Substantia nigra (tissue), 51 donors: ENCODE measurements at places on chromosomes 11 and 22.

DNA sequence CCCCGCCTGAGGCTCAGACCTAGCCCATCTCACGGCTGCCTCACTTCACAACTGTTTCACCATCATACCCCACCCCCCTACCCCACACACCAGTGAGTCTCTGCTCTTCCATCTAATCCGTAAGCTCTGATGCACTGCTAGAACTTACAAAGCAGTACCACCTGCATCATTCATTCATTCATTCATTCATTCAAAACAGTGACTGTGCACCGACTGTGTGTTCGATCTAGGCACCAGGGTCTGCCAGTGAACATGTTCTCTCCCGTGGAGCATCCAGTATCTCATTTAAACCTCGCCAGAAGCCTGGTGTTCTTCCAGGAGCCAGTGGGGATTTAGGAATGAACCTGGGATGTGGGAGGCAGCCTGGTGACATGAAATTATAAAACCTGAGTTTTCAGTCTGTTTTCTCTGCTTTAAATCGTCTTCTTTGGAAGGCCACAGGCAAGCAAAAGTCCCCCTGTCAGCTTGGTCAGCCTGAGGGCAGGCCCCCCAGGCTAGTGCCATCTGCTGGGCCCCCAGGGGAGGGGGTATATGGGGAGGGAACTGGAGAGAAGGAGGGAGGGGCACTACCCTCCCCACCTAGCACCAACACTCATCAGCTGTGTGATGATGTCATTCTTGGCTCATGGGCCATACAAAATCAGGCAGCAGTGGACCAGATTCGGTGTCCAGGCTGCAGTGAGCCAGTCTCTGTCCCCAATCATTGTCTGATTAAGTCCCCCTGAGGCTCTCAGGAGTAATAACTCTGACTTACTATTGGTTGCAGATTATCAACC is 18.4 kb downstream of the TMPRSS6 start:
- DNase-seq: no peak

- no peak for DNase-seq
Measured at GRCh38 chr11:1150769-1151365, 6.9 kb upstream of the MUC5AC start.

DNA sequence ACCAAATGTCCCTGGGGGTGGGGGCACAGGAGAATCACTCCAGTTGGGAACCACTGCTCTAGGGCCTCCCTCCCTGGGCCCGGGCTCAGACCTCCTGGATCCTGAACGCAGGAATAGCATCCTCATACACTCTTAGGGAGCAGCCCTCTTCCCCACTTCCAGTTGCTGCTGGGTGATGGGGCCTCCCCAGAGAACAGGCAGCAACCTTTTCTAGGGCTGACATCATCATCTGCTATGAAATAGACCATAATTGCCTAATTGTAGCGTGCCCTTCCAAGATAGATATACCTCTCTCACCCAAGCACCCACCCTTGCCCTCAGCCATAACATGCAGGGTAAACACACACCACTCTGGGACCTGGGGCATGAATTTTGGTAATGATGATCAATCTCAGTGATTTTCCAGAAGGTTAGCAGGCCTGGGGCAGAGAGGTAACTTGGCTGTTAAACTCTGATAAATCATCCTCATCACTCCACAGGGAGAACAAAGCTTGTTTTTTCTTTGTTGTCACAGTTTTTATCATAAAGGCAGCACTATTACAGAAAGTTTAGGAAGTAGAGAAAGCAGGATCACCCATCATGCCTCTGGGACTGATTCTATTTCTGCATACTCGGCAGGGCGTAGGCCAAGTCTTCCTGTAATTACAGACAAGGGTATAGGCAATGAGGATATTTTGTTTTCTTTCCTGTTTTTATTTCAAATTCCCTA is 88.3 kb upstream of the PRDM11 start:
- no peak for DNase-seq

DNA sequence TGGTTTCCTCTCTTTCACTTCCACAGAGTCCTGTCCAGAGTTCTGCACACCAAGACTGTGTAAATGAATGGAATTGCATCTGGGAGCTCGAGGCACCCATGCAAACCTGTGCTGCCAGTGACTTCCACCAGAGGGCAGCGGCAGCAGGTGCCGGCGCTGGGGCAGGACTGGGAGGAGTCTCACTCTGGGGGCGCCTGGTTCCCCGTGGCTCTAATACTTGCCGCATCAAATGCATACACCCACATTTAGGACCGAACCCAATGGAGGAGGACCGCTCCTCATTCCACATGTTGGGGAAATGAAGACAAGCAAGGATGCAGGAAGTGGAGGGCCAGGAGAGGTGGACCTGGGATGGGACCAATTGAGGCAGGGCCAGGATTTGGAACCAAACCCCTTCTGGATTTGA is 1.1 kb upstream of the CD6 start:
- DNase-seq: no peak

GRCh38 chr11:1931341-1932104 is 12.0 kb downstream of the TNNT3 start:
- DNase-seq: no peak

DNA sequence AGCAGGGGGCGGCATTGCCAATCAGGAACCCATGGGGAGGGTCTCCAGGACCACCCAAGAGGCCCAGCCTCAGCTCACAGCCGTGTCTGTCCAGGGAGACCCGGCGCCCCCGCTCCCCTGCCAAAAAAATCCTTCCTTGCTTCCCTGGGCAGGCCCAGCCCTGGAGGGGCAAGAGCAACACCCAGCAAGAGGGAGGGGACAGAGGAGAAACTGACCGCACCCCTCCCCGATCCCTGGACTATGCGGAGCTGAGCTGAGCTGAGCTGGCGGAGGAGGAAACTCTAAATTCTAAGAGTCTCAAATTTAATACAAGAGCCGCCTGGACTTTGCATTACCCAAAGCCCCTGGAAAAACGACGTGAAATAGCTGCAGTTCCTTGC is 52.0 kb upstream of the SHISAL1 start:
- DNase-seq: no peak

GRCh38 chr11:102971766-102972165 is 16.2 kb upstream of the MMP13 start:
- no peak for DNase-seq

- no peak for DNase-seq
Measured at GRCh38 chr11:122681735-122682134, 26.2 kb downstream of the UBASH3B start.

GRCh38 chr22:17637490-17638181 is 921 bp upstream of the BCL2L13 start:
- no peak for DNase-seq

DNA sequence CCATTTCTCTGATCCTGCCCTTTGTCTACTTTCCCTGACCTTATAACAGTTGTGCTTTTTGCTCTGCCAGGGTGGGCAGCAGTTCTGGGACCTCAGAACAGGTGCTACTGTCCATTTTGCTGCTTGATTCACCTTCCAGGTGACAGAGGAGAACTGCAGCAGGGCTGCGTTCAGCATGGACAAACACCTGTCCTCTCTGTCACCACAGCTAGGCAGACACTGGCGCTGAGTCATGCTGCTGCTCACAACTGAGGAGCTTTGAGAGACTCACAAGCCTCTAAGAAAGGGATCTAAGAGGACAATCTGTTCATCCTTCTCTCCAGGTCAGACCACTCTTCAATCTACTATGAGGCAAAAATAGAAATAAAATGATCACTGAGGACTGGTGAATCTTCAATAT is 1144.5 kb upstream of the CCDC90B start:
- no peak for DNase-seq

DNA sequence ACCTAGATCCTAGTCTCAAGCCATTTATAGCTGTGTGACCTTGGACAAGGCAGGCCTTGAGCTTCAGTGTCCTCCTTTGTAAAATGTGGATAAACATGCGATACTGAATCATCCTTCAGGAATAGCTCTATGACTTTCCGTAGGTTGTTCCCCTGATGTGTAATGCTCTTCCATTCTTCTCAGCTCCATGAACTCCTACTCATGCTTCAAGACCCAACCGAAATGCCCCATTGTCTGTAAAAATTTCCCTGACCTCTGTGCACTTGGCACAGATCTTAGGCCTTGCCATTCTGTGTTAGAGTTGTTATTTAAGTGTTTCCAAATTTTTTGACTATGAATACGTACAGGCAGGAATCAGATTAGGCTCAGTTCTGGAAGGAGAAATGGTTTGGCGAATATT is 3.3 kb upstream of the BEST1 start:
- no peak for DNase-seq

GRCh38 chr22:35111244-35111643 is 45.3 kb downstream of the ISX start:
- DNase-seq: no peak

- DNase-seq: no peak
Measured at GRCh38 chr11:128172046-128172878, 415.1 kb downstream of the ETS1 start.

- no peak for DNase-seq
Measured at GRCh38 chr11:118886681-118887111, 3.0 kb downstream of the CXCR5 start.

GRCh38 chr22:41288245-41288946 is 2.4 kb upstream of the RANGAP1 start:
- DNase-seq: no peak

DNA sequence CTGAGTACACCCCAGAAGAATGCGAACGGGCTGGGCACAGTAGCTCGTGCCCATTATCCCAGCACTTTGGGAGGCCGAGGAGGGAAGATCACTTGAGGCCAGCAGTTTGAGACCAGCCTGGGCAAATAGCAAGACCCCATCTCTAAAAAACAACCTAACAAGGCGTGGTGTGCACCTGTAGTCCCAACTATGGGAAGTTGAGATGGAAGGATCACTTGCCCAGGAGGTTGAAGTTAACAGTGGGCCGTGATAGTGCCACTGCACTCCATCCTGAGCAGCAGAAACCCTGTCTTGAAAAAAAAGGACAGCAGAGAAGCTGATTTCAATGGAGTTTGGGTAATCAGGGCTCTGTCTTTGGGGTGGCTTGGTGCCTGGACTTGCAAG is 3.3 kb downstream of the RPLP2 start:
- DNase-seq: no peak

GRCh38 chr22:44000123-44000522 is 24.0 kb upstream of the PARVB start:
- no peak for DNase-seq

DNA sequence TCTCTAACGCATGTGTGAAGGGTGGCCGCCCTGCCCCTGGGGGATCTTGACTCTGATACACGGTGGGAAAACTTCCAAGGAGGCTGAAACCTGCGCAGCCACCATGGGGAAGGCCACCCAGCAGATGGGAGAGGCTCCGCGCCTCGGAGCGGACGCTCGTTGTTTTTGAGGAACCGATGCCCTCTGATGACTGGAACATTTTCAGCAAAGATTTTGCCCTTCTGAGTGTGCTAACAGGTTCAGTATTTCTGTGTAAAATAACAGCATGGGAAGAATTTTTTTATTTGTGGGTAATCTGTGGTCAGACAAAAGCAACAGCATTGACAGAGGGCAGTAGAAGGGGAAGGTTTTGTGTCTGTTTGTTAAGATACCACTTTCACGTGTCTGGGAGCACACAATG is 16.7 kb downstream of the MB start:
- DNase-seq: no peak

- DNase-seq: no peak
Measured at GRCh38 chr11:107733518-107733917, 21.7 kb upstream of the SLN start.

GRCh38 chr11:19656140-19656541 is 56.5 kb upstream of the NAV2 start:
- DNase-seq: no peak

- no peak for DNase-seq
Measured at GRCh38 chr22:19875061-19875530, 20.4 kb upstream of the GNB1L start.

DNA sequence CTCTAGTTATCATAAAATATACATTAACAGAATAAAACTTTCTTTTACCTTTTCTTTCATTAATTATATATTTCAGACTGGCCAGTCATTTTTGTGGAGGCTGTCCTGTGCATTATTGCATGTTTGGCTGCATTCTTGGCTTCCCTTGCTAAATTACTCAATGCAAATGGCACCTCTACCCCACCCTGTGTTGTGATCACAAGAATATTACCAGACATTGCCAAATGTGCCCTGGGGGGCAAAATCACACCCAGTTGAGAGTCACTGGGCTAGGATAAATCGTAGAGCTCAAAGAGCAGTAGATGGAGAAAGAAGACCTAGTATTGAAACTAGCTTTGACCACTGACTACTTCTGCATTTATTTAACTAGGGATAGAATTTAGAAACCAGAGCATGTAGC is 1257.8 kb upstream of the TENM4 start:
- no peak for DNase-seq

- no peak for DNase-seq
Measured at GRCh38 chr11:65069217-65069616, 10.9 kb upstream of the NAALADL1 start.

- DNase-seq: no peak
Measured at GRCh38 chr11:57776031-57776521, 14.5 kb downstream of the CTNND1 start.

DNA sequence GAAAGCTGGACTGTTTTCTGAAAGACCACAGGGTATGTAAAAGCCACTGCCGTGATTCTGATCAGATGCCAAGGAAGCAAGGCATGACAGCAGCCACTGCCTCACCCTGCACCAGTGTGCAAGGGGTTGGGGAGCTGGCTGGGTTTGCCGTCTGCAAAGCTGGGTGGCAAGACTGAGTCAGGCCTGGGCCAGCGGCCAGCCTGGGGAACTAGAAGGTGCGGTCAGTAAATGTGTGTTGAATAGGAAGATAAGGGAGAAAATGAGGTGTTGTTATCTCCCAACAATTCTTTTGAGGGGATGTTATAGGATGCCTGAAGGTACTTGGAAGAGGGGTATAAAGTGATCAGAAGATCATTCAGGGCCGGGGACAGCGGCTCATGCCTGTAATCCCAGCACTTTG is 8.0 kb downstream of the VSTM5 start:
- no peak for DNase-seq

GRCh38 chr22:42074846-42075676 is 1.0 kb downstream of the PHETA2 start:
- no peak for DNase-seq

DNA sequence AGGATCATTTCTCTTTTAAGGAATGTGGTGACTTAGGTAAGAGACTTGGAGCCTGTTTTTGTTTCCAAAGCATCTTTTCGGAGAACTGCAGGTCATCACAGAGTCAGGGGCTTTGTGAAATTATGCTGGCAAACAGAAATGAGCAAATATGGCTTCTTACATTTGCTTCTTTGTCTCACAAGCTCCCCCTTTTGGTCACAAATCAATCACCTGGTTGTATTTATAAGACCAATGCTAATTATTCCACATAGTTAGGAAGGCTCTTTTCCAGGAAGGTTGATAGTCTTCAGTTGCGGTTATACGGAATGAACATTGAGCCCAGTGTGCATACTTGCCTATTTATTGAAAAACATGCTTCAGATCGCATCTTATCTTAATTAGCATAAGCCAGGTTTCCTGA is 34.6 kb upstream of the CEP126 start:
- no peak for DNase-seq

DNA sequence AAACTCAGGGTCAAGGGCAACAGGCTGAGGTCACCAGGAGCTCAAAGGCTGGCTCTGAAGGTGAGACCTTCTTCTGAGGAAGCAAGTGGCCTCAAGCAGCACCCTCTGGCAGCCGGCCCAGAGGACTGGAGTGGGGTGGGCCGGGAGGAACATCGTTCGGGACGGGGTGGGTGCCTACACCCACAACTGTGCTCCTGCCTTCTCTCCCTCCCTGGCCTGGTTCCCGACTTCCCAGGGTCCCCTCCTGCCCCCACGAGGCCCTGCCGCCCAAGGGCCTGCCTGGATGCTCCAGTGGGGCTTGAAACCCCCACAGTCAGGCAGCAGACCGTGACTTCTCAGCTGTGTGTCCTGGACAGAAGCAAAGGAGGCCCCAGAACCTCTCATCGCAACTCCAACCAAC is 195.7 kb downstream of the IGLL1 start:
- no peak for DNase-seq

- no peak for DNase-seq
Measured at GRCh38 chr11:124916370-124916710, 2.7 kb upstream of the HEPN1 start.
